CD4-positive, CD25-positive, alpha-beta regulatory T cell (primary cell): ENCODE measurements at places on chromosomes 12 and 14. TPM values are rescaled to one million over a fixed set of nuclear protein-coding genes. Genes with fewer than 3 reads are reported as not detected.

Gene ADSS1
- polyA plus RNA-seq = 0.10 TPM

Gene AHNAK2
- not detected for polyA plus RNA-seq

Gene KIF5A
- 0.06 TPM for polyA plus RNA-seq

Gene APOF
- not detected for polyA plus RNA-seq

Gene FAM186B
- polyA plus RNA-seq = not detected

Gene HSPB8
- not detected for polyA plus RNA-seq

Gene RNASE3
- not detected for polyA plus RNA-seq

Gene NTS
- not detected for polyA plus RNA-seq

Gene SLCO1A2
- polyA plus RNA-seq = not detected

Gene CCNK
- polyA plus RNA-seq = 22.3 TPM

Gene VRTN
- polyA plus RNA-seq = not detected
